ENCODE measurements at places on chromosomes 5 and 9.

- DNase-seq: peak; percentile 86
Measured at GRCh38 chr9:136902259-136902821, 16.0 kb downstream of the TRAF2 start.

GRCh38 chr5:79191457-79191856, 44.5 kb upstream of the JMY start:
- DNase-seq: no peak

DNA sequence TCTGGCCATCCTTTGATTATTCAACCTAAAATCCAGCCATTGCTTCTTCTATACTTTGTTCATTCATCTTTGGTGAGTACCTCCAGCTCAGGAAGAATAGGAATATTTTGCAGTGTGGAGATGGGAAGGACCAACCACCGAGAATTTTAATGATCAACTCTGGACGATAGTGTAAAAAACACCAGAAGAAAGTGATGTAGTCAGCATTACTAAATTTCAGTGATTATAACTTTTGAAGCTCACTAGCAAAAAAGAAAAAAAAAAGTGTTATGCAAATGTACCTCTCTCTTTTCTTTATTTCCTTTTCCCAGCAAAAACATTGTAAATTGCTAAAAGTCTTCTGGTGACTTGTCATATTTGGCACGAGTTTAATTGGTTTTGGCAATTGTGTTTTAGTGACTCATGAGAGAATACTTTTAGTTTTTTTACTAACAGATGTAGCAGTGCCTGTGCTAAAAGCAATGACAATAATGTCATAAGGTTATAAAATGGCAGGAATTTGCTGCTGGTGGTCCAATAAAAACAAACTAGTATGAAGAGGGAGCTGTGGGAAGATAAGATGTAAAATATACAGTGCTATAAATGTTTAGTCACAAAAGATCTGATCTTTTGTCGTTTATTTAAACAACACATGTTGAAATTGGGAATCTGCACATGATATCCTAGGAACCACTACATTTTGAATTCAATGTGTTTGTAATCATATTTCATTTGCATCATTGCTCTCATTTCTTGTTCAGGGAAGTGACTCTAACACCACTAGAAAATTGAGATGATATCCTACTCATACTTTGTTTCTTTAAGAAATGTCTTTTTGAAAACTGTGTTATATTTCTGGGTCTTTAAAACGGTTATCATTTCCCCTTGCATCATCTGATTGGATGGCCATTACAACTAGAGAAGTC, 81.3 kb upstream of the ERCC6L2 start:
- DNase-seq: peak; percentile 52

DNA sequence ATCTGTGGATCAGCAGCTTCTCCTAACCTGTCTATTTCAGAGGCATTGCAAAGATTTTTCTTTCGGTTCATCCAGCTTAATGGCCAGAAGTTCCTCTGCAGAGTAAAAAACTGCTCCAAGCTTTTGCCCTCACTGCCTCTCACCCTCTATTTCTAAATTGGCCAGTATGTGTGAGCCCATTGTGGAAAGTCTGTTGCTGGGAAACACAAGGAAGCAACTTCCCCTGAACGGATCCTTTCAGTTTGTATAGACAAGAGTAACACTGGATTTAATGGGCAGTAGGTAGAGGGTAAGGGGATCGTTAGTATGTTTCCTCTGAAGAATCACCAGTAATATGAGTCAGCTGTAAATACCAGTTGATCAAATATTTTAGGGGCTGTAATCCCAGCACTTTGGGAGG, 7.2 kb downstream of the THBS4 start:
- no peak for DNase-seq

DNA sequence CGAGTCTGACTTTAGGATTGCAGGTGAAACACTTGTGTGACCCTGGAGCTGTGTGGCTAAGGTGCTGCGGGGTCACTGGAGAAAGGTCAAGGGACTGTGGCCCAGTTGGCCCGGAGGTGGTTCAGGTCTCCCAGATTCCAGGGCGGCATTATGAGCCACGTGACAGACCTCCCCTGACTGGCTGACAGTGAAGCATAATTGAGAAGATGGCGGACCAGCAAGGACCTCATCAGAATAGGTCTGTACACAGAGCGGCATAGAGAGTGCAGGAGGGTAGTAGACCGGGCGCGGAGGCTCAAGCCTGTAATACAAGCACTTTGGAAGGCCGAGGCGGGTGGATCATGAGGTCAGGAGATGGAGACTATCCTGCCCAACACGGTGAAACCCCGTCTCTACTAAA, 815 bp upstream of the ODF2 start:
- DNase-seq: no peak

GRCh38 chr5:172719211-172719610, 51.8 kb downstream of the DUSP1 start:
- no peak for DNase-seq

GRCh38 chr9:38421498-38422211, 2.6 kb downstream of the IGFBPL1 start:
- no peak for DNase-seq

- no peak for DNase-seq
Measured at GRCh38 chr5:126648471-126648870, 47.7 kb downstream of the PHAX start.

- DNase-seq: no peak
Measured at GRCh38 chr9:98031169-98031568, 25.4 kb upstream of the NANS start.

GRCh38 chr9:18821788-18822187, 211.2 kb downstream of the SAXO1 start:
- peak; percentile 51 for DNase-seq

GRCh38 chr5:126461838-126462237, 38.6 kb downstream of the GRAMD2B start:
- peak; percentile 70 for DNase-seq

- DNase-seq: no peak
Measured at GRCh38 chr5:168216989-168217388, 74.5 kb upstream of the WWC1 start.

DNA sequence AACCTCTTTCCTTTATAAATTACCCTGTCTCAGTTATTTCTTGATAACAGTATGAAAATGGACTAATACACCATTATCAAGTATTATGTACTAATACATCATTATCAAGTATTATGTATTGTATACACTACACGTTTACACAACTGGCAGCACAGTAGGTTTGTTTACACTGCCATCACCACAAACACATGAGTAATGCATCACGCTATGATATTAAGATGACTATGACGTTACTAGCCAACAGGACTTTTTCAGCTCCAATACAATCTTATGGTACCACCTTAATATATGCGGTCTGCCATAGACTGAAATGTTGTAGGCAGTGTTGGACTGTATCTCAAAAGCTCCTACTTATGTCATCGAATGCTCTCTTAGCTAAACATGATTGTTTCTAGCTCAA, 28.2 kb downstream of the PRELID2 start:
- no peak for DNase-seq

- no peak for DNase-seq
Measured at GRCh38 chr9:114382699-114383520, 4.9 kb downstream of the AKNA start.

GRCh38 chr9:132637351-132637750, 32.4 kb downstream of the DDX31 start:
- DNase-seq: no peak

- DNase-seq: no peak
Measured at GRCh38 chr5:14229734-14230133, 86.6 kb downstream of the TRIO start.

DNA sequence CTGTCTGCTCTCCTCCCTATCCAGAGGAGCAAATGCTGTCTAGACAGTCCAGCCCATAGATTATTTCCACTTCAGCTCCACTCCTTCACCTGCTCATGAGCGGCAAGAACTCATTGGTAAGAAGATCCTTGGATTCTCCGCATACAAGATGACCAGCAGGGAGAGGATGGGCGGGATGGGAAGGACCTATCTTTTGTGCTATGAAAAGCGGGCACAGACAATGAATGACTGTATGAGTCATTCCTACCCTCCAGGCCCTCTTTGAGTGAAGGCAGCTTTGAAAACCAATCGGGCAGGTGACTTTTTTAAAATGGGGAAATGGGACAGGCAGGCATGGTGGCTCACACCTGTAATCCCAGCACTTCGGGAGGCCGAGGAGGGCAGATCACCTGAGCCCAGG, 49.4 kb downstream of the SMIM23 start:
- DNase-seq: no peak

DNA sequence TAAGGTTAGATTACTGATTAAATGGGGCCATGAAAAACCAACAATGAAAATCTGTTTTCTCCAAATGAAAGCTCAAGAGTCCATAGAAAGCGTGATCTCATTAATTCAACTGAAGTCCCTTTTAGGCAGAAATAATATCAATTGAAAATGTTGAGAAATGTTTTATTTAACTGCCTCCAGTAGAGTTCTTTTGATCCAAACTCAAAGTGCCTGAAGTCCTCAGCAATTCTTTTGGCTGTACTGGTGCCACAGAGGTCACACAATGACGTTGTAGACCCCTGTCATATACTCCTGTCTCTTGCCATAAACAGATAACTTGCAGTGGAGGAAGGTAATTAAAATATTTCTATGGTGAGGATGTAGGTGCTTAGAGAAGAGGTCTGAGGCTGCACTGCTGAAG, 1420.5 kb downstream of the CDH12 start:
- no peak for DNase-seq

DNA sequence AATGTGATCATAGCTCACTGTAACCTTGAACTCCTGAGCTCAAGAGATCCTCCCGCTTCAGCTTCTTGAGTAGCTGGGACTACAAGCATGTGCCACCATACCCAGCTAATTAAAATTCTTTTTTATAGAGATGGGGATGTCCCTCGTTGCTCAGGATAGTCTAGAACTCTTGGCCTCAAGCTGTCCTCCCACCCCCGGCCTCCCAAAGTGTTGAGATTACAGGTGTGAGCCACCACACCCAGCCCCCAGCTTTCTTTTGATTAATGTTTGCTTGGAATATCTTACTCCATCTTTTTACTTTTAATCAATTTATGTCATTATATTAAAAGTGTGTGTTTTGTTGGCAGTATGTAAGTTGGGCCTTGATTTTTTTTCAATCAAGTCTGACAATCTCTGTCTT, 59.4 kb upstream of the EXOC3 start:
- no peak for DNase-seq

GRCh38 chr5:166671811-166672210, 1619.6 kb upstream of the WWC1 start:
- no peak for DNase-seq

- no peak for DNase-seq
Measured at GRCh38 chr5:169860585-169860984, 119.7 kb downstream of the INSYN2B start.

DNA sequence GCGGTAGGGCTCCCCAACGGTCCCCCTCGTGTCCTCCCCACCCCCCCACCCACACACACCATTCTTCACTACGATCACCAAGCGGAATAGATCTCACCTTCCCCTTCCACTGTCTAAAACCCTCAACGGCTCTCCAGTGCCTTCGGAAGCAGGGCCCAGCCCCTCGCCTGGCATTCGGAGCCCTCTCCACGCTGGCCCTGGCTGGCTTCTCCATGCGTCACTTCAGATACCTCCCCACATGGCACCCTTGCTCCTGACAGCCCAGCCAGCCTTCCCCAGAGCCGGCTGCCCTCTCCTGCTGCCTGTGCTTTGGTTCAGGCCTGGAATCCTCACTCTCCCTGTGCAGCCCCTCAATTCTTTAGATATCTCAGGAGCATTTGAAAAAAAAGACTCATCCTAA, 126.6 kb downstream of the ZNF354C start:
- no peak for DNase-seq

- no peak for DNase-seq
Measured at GRCh38 chr5:29247346-29248028, 1946.0 kb upstream of the CDH6 start.

- no peak for DNase-seq
Measured at GRCh38 chr5:40675396-40676133, 4.2 kb upstream of the PTGER4 start.

DNA sequence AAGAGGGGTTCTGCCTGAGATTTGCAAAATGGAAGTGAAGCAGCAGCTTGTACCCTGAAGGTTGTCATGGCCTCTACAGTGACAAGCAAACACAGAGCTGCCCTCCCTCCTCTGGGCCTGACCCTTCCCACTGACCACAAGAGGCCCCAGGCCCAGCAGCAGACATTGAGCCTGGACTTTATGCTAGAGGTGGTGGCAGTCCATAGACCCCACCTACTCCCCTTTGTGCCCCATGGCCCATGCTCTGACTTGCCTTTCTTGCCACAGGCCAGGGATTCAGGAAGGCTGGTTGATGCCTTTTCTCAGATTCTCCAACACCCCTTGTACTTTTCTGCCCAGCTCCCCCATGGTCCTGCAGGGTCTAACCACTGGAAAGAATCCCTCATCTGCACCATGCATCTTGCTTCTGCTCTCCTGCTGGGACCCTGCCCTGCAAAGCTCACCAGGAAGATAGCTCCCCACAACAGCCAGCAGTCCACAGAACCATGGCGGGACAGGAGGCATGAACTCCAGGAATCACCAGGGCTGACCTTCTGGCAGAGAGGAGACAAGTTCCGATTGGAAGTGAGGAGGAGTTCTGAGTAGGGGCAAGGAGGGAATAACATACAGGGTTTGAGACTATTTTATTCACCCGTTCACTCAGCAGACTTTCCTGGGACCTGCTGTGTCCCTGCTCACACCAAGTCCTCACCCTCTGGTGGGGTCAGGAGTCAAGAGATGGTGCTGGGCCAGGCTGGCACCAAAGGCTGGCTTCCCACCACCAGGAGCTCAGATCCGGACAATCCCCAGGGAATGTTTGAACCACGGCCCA, 263.8 kb downstream of the SYK start:
- no peak for DNase-seq

DNA sequence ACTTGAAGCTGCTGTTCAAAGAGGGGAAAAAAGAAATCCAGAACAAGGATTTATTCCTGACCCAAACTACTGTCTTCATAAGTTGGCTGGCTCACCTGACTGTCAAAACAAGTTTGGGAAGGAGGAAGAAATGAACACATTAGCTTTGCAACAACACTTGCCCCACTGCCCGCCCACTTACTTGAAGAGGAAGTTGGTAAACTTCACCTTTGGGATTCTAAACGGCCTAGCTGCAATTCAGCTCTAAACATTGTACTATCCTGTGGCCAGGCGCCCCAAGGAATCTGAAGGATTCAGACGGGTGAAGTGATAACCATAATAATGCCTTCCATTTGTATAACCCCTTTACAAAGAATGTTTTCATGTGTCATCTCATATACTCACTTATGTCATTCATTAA, 199.4 kb downstream of the ARRDC3 start:
- no peak for DNase-seq

DNA sequence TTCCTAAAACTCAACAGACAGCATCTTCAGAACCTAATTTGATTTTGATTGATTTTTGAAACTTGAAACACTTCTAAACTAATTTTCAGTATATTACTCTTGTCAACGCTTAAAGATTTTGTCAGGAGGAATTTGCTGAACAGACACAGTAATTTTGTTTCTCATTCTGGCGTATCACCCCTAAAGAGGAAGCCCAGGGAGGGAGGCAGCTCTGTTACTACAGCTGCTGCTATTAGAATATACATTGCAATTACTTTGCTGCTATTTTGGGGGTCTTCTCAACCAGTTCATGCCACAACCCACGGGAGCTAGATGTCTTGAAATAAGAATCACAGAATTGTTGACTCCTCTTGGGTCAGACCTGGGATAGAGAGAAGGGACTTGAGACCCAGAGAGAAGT, 122.6 kb downstream of the TLR4 start:
- DNase-seq: no peak

GRCh38 chr5:132661231-132662003, 3.4 kb downstream of the IL13 start:
- no peak for DNase-seq

Data from kidney glomerular epithelial cell (primary cell).